ENCODE measurements at places on chromosomes 5 and 9. TPM values are rescaled to one million over a fixed set of nuclear protein-coding genes. Genes with fewer than 3 reads are reported as not detected.

SNCB gene
- total RNA-seq = not detected

IL33 gene
- not detected for total RNA-seq

STKLD1 gene
- 1.2 TPM for total RNA-seq

INSL6 gene
- not detected for total RNA-seq

SLCO6A1 gene
- total RNA-seq = not detected

BTNL8 gene
- not detected for total RNA-seq

TMC1 gene
- total RNA-seq = 0.68 TPM

LVRN gene
- total RNA-seq = not detected

ASPN gene
- total RNA-seq = 5.2 TPM

LCN9 gene
- total RNA-seq = not detected

NEUROG1 gene
- not detected for total RNA-seq

PHF24 gene
- total RNA-seq = not detected

Data from HFFc6 (cell line).